ENCODE measurements at places on chromosomes 4 and X.

- DNase-seq: no peak
These were observed 166.1 kb upstream of the KLF8 start for GRCh38 chrX:56066016-56066415.

DNA sequence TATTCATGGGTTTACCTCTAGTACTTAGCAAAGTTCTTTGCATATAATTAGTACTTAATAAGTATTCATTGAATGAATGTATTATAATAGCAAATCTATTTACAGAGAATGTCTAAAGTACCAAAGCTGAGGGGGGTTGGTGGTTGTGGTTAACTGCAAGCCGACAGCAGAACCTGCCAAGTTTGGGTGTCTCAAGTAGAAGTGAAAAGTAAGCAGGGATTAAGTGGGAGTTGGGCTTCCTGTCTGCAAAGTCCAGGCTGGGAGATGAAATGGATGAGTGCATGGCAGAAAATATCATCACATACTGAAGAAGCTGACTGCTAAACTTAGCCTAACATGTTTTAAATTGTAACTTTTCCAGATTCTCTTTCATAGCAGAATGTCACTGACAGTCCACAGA lies 169.6 kb downstream of the CAMK2D start:
- no peak for DNase-seq

DNA sequence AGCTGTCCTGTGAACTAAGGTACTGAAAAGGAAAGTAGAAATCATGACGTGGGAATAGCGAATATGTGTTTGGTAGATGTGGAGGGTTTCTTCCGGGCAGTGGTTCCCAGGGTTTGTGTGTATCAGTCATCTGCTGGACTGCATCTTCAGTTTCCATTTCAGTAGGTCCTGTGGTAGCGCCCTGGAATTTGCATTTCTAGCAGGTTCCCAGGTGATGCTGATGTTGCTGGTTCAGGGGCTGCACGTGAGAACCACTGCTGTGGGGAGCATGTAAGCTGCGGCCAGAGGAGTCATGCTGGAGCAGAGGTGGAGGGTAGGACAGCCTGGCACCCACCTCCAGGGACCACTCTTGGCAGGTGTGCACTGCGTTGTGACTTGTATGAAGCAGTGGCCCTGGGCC lies 47.1 kb downstream of the ARHGAP10 start:
- DNase-seq: peak; percentile 51

DNA sequence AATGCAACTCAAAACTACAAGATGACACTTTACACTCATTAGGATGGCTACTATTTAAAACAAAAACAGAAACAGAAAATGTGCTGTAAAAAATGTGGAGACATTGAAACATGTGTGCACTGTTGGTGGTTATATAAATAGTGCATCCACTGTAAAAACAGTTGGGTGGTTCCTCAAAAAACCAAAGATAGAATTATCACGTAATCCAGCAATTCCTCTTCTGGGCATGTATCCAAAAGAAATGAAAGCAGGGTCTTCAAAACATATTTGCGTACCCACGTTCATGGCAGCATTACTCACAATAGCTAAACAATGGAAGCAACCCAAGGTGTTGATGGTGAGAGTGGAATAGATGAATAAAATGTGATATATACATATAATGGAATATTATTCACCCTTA lies 967.2 kb downstream of the TRAM1L1 start:
- DNase-seq: no peak

- DNase-seq: no peak
These were observed 29.4 kb downstream of the XG start for GRCh38 chrX:2781226-2781571.

DNA sequence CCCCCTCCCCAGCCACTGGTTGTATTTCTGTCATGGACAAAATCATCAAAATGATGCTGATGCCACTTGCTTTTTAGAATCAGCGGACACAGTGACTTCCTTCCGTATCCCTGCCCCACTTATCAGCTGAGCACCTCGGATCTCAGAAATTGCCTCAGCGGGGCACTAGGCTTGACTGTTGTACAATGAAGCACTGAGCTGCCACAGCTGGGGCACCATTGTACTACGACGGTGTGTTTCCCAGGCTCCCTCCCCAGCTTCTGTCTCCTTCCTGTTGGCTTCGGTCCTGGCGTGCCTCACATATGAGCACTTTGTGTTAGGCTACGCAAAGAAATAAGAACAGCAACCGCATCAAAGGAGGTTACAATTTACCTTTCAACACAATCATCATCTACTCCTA lies 82.4 kb downstream of the F11 start:
- no peak for DNase-seq

GRCh38 chrX:136204571-136204970 lies 46.6 kb downstream of the MAP7D3 start:
- DNase-seq: no peak
